ENCODE measurements at places on chromosomes 7 and 10. TPM values are rescaled to one million over a fixed set of nuclear protein-coding genes. Genes with fewer than 3 reads are reported as not detected.

GRCh38 chr7:120799147-120799546, 58.8 kb downstream of the TSPAN12 start:
- DNase-seq: no peak

The SPDYE11 gene
- not detected for total RNA-seq

DNA sequence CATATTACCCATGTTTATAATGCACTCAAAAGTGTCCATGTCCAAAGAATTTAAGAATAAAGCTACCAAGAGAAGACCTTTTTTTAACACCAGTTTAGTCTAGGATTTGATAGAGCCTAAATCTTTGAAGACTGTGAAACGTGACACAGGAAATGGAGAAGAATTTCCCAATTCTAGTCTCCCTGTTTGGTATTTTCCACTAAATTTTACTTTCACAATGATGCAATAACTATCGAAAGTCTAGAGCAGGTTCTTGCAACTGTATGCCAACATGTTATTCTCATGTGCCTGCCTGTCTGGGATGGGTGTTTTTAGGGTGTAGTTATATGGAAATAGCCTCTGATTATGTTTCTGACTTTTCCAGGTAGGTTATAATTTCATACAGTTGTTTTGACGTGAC, 6.9 kb upstream of the MXI1 start:
- DNase-seq: no peak

The CBX3 gene
- 253 TPM for total RNA-seq

The SYT15 gene
- total RNA-seq: 0.65 TPM

DNA sequence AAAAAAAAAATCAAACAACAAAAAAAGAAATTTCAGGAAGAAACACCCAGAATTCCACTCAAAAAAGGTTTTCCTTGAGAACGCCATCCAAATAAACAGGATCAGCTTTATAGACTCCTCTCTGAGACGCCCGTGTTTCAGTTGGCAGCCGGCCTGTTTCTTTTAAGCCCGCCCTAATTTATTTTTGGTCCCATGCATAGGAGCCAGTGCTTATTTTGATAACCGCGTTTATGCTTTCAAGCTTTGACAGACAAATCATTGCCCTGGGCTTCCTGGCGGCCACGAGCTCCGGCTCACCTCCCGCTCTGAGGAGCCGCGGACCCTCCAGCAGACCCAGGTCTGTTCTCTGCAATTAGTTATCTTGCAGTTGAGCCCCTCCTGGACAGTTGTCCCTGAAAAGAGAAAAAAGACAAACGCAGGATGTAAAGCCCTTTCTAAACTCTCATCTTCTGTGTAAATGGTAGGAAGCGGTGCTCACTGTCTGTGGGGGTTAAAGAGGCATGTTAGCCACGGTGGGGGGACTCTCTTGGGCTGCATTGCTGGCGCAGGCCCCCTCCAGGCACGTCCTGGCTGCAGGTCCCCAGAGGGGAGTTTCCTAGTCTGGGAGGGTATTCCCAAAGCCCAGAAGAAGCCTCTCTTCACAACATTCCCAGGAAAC, 22.2 kb upstream of the UNCX start:
- DNase-seq: no peak

The SPDYE6 gene
- total RNA-seq: not detected

The ARHGAP22 gene
- total RNA-seq: 29.3 TPM

The LMTK2 gene
- total RNA-seq: 14.3 TPM

DNA sequence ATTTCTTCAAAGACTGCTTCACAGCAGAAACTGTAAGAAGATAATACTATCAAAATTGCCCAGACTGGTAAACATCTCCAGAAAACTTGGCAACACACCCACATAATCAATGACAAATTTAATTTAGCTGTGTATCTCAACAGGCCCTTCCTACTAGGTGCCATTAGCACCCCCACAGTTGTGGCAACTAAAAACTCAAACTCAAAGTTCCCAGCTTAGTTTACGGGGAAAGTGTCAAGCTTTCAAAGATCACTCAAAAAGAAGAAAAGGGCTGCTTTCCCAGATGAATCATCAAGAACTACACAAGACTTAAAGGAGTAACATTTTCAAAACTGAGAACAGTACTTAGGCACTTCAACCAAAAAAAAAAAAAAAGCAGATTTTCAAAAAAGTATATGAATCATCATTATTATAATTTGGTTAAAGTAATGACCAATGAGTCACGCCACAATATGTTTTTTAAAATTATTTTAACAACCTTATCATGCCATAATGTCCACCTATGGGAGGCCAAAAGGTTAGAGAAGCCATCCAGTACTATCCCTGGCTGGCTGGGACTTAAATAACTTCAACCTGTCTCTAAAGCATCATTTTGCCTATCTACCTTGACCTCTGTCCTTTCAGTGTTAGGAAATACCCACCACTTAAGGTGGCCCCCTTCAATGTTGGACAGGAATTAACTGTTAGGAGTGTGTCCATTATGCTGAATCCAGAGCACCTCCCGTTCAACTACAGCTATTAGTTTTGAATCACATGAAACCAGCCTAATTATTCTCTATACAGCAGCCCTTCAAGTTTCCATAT, 90.8 kb downstream of the ZFAND4 start:
- DNase-seq: peak; percentile 38

The TWIST1 gene
- total RNA-seq: 0.18 TPM

The NFE2L3 gene
- 11.8 TPM for total RNA-seq

The LEP gene
- total RNA-seq: not detected

GRCh38 chr10:118908557-118909256, 120.8 kb upstream of the NANOS1 start:
- DNase-seq: no peak

- no peak for DNase-seq
Measured at GRCh38 chr10:118017071-118017740, 29.5 kb downstream of the RAB11FIP2 start.

GRCh38 chr10:28679581-28680357, 2.4 kb downstream of the BAMBI start:
- no peak for DNase-seq

The MPP7 gene
- total RNA-seq: 0.38 TPM

The TMEM270 gene
- total RNA-seq: not detected

The STRIP2 gene
- total RNA-seq: 56.3 TPM

DNA sequence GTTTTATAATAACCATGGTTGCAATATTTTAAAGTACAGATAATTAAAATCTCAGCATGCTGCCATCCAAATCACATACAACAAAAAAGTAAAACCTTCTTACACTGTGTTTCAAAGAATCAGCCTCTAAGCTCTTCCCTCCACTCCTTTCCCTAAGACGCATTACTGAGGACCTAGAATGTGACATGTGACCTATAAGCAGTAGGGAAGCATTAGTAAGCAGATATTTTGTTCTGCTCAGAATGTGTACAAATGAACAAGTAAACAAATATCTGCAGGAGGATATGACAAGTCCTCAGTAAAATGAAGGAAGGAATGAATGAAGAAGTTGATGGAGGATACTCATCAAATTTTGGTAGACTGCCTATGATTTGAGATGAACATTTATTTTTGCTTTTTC, 49.1 kb downstream of the RAB11FIP2 start:
- DNase-seq: no peak

The GIMAP1 gene
- total RNA-seq: 0.11 TPM

DNA sequence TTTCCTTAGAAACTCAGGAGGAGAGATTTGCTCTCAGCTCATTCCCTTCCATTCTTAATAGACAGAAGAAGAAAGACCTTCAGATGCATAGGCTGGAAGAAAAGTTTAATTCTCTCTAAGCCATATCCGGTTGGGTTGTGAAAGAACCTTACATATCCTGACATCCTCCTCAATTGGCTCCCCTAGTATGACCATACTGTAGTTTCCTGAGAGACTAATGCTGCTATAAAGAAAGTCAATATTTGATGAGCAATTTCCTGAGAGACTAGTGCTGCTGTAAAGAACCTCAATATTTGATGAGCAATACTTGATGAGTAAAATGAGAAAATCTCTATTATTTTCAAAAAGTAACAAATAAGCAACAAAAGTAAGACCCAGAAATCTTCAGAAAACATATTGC, 888.5 kb upstream of the SORCS1 start:
- no peak for DNase-seq

DNA sequence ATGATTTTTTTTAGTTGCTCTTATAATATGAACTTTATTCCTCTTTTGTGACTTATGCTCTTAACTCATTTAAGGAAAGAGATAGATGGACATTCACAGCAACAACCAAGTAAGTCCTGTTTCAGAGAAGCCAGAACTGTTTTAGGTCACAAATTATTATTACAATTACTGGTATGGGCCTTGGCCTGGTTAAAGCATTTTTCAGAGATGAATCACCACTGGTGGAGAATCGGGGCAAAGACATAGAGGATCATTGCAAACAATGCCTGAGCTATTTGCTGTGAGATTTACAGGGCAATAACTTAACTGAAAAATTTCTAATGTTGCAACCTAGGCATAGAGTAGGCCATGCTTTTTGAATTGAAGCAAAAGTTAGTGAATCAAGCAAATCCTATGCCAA, 138.0 kb upstream of the YAE1 start:
- DNase-seq: no peak

GRCh38 chr10:103350175-103350516, 794 bp downstream of the PCGF6 start:
- DNase-seq: no peak

DNA sequence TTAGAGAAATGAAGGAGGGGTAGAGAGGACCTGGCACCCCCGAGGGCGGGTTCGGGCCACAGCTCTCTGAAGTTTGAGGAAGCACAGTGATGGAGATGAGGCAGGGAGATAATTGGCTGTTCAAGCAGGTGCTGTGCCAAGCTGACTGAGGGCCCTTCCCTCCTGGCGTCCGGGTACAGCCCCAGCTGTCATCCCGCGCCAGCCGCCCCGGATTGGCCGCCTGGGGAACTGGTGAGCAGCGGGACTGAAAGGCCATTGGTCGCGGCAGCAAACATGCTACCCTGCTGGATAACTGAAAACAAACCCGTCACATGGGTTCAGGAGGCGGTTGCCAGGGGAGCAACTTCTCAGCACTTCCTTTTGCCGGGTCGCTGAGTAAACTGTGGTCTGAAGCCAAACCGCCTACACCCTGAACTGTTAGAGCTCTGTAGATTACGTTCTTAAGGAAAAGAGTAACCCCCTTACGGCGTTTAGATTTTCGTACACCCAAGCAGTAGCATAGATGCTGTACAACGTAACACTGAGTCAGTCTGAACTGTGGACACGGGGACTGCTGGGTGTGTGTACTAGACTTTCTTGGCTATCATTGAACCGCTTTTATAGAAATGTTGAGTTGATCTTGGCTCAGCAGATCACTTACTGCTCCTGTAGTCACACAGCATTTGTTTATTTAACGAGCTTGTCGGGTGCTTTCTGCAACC, 1.3 kb downstream of the INSIG1 start:
- DNase-seq: peak; percentile 95

The GJD4 gene
- total RNA-seq: not detected

GRCh38 chr10:113236998-113237397, 287.0 kb downstream of the TCF7L2 start:
- DNase-seq: no peak

GRCh38 chr10:5596611-5597341, 69.6 kb downstream of the ASB13 start:
- no peak for DNase-seq

The ELAPOR2 gene
- 36.3 TPM for total RNA-seq

The UNCX gene
- not detected for total RNA-seq

- DNase-seq: no peak
Measured at GRCh38 chr7:145978769-145979168, 137.8 kb upstream of the CNTNAP2 start.

DNA sequence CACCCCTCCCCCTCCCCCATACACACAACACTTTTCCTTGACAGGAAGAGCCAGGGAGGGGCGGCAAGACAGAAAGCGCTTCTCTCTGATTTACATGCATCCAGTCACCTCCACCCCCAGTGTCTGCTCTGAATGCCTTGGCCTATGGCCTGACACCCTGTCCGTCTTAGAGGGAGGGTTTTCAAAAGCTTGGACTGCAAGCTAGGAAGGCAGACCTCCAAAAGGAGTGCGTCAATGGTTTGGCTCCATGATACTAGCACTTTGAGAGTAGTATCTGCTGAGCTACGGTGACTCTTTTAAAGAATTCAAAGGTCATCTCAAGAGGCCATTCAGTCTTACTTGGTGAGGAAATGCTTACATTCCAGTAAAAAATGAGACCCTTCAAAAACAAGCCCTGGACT, 20.3 kb upstream of the PAX2 start:
- no peak for DNase-seq

The BHLHA15 gene
- total RNA-seq: 2.4 TPM

The ZP3 gene
- total RNA-seq: 3.9 TPM

The NKX1-2 gene
- 0.04 TPM for total RNA-seq

GRCh38 chr7:97346349-97346748, 228.9 kb downstream of the SDHAF3 start:
- DNase-seq: no peak
